ENCODE measurements at places on chromosomes 2 and 18. TPM values are rescaled to one million over a fixed set of nuclear protein-coding genes. Genes with fewer than 3 reads are reported as not detected.

DNA sequence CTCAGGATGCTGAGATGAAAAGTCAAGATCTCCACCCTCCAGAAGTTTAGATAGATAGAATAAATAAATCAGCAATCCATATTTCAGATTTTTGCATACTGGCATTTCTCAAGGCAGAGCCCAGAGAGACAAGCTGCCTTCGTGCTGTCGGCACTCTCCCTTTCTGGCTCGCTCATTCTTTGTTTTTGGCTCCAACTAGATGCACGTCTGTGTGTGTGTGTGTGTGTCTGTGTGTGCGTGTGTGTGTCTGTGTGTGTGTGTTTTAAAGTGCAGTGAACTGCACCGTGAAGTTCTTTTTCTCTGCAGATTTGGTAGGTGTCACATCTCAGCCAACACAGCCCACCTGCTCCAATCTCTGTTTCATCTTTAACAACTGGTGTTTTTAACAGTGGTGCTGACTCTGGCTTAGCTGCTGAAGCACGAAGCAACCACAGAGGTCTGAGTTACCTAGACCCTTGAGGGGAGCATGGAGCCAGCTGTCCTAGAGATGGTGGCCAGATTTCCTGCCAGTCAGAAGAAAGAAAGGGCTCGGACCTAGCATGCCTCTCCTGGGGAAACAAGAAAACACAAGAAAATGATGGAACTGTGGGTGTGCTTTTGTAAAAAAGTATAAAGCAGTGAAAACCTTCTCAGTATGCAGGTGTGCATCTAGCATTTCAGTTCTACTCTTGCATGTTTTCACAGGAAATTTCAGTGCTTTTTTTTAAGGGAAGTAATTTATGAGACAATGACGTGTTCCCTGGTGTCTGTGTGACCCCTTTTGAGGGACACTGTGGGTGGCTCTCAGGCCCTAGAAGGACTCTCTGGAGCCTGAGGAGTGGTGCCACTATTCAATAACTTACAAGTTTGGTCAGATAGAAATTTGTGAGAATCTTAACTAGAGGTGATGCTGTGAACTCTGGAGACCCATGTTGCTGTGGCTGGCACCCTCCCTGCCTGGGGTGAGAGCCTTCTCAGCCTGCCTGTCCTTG, 364.3 kb downstream of the RNF144A start:
- no peak for DNase-seq

GRCh38 chr2:74072565-74072964, 75.1 kb downstream of the BOLA3 start:
- no peak for DNase-seq

GRCh38 chr18:57547260-57547659, 39.2 kb downstream of the FECH start:
- no peak for DNase-seq

DNA sequence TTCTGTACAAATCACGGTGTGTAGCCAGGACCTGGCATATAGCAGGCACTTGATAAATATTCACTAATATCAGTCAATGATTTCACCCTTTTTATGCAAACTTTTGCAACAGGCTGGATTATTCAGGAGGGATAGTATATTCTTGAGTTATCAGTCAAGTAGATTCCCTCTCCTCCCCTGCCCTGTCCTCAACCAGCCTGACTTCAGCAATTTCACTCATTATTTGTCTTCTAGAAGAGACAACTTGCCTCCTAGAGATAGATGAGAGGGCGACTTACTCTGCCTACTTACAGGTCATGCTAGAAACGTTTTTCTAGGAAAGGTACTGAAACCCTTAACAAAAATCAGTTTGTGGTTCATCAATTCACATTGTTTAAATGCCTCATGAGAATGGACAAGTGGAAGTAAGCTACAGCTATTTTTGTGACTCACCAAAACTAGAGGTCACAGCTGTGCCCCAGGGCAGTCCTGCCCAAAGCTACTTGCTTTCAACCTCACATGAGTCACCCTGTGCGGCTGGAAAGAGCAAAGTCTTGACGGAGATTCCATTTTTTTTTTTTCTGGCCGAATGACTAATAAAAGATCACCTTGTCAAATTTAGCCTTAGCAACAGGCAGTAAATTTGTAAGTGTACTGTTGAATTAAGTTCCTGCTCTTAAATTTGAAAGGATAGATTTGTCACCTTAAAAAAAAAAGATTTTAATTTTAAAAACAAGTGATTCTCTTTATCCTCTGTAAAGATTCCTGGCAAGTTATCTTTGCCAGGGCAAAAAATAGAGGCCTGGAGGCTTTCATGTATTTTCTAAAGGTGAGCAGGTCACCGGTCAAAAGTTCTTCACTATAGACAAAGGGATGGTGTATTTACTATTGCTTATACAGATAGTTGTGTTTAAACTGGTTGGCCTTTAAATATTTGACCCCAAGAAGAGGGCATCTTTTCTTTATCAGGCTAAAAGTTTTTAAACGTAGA, 109.0 kb upstream of the SLC35G4 start:
- DNase-seq = no peak

DNA sequence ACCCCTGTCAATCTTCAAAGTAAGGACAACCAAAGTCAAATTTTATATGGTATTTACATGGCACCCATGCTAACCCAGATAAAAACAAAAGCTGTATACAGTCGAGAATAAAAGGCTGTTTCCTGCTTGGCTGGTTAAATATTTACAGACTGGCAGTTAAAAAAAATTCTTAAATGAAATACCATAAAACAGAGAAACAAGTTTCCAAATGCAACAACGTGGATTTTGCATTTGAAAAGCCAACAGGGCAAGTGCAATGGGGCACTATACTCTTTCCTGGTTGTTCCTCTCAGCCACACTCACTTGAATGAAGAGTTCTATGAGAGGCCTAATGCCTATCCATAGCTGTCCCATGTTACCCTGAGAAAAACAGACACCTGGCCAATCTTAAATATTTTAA, 6.1 kb upstream of the NR4A2 start:
- no peak for DNase-seq

GRCh38 chr2:26652361-26653041, 11.3 kb upstream of the CIB4 start:
- DNase-seq = peak; percentile 16

GRCh38 chr2:28678944-28679343, 72.7 kb upstream of the PPP1CB start:
- no peak for DNase-seq

DNA sequence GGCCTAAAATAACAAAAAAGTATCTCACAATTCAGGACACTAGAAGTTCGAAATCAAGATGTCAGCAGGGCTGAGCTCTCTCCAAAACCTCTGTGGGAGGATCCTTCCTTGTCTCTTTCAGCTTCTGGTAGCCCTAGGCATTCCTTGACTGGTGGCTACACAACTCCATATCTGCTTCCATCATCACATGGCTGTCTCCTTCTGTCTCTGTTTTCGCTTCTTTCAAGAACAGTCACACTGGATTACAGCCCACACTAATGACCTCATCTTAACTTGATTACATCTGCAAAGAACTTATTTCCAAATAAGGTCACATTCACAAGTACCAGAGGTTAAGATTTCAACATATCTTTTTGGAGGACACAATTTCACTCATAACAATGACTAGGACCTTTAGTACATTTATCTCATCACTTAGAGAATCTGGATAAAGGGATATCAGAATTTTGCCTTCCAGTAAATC, 275.2 kb downstream of the IRS1 start:
- DNase-seq = no peak

DNA sequence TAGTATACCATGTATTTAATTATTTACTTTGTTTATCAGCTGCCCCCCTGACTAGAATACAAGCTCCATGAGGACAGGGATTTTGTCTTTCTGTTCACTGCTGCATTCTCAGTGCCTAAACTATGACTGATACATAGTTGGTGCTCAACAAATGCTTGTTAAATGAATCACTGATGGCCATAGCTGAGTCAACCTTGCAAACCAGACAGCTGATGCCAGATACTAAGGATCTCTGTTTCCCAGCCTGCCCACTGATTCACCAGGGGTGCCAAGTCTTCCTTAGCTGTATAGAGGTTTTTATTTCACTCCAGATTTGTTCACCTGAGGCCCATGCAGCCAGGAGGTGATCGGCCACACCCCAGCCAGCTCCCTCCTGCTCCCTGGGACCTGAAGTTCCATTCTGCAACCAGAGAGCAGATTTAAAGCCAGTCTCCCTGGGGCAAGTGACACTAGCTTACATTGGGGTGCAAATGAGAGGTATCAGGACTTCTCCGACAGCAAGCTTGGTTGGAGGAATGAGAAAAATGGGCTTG, 92.2 kb downstream of the C1QL2 start:
- no peak for DNase-seq

DNA sequence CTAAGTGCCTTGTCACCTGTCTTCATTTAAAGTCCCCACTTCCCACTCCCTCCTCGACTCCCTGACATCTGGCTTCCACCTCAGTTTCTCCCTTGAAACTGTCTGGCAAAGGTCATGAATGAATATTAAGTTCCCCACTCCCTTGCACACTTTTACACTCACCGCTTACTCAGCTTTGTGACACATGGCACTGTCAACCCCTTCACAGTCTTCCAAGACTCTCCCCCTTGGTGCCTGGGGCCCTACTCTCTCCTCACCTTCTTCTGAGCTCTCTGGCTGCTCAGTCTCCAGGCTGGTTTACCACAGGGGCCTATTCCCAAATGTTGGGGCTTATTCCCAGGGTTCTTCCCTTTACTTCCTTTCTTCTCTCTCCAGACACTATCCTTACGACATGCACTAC, 17.9 kb upstream of the PTPN4 start:
- no peak for DNase-seq

DNA sequence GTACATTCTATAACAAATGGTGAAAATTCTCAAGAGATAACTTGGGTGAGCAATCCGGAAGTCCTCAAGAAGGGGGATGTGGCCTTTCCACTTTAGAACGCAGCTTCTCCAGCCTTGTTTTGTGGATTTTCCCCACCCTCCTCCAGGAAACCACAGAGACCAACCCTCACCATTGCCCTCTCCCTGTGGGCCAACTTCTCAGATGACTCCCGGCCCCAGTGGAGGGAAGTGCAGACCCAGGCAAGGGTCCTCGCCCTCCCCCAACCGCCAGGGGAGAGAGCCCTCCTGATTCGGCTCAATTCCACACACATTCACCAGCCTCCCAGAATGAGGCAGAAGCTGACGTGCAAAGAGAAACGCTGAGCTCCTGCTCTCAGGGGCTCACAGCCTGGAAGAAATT, 277.2 kb downstream of the EIPR1 start:
- DNase-seq = no peak

DNA sequence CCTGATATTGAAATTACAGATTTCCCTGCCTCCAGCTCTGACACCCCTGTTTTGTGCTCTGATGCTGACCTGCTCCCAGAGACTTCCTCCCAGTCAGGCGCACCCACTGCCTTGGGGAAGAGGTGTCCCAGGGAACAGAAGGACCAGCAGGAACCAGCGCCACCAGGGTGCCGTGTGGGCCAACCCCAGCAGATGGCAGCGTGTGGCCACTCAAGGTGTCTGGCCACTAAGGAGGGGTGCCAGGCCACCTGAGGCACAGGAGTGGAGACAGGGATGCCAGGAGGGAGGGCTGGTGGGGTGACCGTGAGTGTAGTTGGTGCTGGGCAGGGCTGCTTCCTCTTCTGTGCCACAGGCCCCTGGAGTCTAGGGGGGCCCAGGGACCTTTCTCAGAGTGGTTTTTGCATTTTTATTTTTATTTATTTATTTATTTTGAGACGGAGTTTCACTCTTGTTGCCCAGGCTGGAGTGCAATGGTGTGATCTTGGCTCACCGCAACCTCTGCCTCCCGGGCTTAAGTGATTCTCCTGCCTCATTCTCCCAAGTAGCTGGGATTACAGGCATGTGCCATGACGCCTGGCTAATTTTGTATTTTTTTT, 56.0 kb downstream of the TEX44 start:
- no peak for DNase-seq

DNA sequence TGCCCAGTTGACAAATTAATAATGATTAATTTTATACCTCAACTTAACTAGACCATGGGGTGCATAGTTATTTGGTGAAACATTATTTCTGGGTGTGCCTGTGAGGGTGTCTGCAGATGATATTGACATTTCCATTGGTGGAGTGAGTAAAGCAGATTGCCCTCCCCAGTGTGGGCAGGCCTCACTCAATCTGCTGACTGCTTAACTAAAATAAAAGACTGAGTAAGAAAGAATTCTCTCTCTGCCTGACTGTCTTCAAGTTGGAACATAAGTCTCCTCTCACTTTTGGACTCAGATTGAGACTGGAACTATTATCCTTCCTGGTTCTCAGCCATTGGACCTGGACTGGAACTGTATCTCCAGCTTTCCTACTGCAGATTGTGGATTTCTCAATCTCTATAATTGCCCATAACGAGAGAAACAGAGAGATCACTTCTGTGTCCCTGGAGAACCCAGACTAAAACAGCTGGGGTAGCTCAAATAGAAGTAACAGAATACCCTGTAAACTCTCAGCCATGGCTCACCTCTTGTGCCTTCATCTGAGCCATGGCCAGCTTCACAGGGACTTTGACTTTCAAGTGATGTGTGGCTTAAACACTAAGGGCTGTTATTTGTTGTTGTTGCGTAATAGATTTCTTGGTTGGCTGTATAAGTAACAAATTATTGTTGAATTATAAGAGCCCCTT, 575.3 kb upstream of the RAB6C start:
- DNase-seq = no peak

DNA sequence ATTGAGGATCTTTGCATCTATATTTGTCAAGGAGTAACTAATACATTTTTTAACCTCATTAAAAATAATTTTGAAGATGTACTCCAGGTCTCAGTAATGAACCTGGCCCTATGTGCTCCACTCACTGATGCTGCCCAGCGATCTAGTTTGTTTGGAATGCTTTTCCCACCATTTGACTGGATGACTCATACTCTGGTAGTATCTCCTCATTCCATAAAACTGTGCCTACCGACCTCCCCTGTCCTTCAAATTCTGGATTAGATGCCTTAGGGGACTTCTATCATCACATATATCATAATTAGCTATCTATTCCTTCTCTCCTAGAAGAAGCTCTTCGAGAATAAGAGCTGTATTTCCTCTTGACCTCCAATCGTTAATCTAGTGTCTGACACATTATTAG, 83.8 kb downstream of the FAM117B start:
- no peak for DNase-seq

GRCh38 chr2:1004398-1004797, 53.7 kb downstream of the SNTG2 start:
- no peak for DNase-seq

DNA sequence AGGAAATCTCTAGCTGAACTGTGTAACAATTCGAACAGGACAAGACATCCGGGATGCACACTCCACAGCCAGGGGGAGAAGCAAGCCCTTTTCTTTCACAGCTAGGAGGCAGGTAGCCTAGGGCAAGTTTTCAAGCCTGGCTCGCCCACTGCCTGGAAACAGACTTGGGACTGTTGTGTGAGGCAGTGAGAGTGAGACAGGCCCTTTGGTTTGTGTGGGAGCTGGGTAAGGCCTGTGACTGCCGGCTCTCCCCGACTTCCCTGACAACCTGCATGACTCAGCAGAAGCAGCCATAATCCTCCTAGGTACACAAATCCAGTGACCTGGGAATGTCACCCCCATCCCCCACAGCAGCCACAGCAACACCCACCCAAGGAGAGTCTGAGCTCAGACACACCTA, 179.7 kb downstream of the WDPCP start:
- DNase-seq = no peak

Gene KRTCAP3
- not detected for total RNA-seq

Gene AQP12B
- not detected for total RNA-seq

Gene SGPP2
- total RNA-seq = not detected

Gene RGPD3
- total RNA-seq = 0.84 TPM

Gene RIT2
- not detected for total RNA-seq

Gene HOXD1
- 0.44 TPM for total RNA-seq

Gene RFX8
- 5.1 TPM for total RNA-seq

Gene B3GNT7
- total RNA-seq = 3.3 TPM

Measured in tibial nerve (tissue), 4 donors.